Stimulated activated CD4-positive, alpha-beta T cell treated with anti-CD3 and anti-CD28 coated beads, Interleukin-1b, Interleukin-23, amount 100 ng/mL, for 1 hour (primary cell): ENCODE measurements at places on chromosomes 5 and 9.
A peak's percentile ranks its signal among the peaks of the same experiment; 100 is the strongest.

GRCh38 chr5:162496100-162496808, 428.7 kb downstream of the GABRG2 start:
- DNase-seq, result no peak

DNA sequence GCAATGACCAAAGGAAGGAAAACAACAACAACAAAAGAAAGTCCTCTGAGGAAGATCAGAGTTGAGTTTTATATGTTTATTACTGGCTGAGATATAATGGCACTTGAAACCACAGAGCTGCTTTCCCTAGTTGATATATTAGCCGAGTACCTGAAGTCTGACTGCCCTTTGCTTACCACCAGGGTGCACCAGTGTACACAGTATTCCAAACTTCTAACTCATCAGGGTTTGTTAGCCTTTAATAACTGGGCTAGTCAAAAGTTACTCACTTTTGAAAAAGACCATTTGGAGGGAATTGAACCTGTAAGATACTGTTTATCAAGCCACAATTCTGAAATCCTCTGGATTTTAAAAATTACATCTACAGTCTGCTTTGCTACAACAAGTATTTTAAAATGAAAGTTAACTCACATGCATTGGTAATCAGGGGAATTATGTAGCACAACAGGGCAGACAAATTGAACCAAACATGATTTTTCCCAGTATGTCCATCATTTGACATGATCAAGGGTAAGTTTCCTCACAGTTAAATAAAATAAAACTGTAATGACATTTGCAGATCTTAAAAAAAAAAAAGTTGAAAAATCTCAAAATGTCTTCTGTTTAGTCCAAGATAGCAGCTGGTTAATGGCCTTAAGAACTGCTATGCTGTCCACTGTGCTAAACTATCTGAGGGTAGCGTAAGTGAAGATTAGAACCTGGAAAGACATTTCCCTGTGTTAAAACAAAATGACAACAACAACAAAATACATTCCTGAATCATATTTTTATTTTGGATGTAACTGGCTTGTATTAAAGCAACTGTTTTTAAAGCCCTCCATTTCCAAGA, 57.3 kb upstream of the C6 start:
- no peak for DNase-seq

GRCh38 chr5:124444147-124444775, 302.2 kb downstream of the ZNF608 start:
- DNase-seq, result no peak

DNA sequence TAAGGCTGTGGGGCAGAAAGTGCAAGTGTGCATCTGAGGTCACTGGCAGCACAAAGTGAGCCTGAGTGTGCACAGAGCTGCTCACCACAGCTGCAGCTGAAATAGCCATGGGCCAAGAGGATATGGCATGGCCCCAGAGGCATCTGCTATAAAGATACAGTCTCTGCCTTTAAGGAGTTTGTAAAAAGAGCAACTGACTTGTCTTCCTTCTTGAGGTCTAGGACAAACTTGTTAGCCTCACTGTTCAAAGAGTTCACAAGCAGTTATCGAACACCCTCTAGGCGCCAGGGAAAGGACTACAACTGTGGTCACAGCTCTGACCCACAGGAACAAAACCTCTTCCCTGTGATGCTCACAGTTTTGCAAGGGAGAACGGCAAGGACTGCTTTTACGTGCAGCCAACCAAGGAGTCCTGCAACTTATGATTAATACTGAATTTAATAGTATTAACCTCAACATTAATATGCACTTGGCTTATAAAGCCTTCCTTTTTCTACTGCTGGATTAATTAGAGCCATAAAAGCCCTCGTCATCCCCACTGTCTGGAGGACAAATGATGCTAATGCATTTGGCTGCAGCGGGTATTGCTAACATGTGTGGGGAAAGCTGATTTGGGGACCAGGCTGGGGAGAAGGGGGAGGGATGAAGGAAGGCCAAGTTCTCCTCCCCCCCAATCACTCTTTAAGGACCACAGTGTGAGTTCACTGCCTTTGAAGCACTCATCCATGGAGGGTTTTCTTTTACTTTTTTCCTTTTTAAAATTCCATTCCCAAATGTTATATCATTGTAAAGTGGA, 189.8 kb upstream of the TRIM32 start:
- no peak for DNase-seq

GRCh38 chr9:136759436-136760325, 1.6 kb upstream of the LCN8 start:
- DNase-seq, result no peak

GRCh38 chr9:137380606-137381005, 42.4 kb downstream of the EXD3 start:
- DNase-seq, result no peak

- DNase-seq, result no peak
Measured at GRCh38 chr9:32867601-32868204, 84.4 kb downstream of the TMEM215 start.

GRCh38 chr5:107235167-107235566, 435.6 kb downstream of the EFNA5 start:
- no peak for DNase-seq

GRCh38 chr9:4618700-4619099, 43.4 kb upstream of the PLPP6 start:
- no peak for DNase-seq

- DNase-seq, result no peak
Measured at GRCh38 chr5:134268019-134268601, 42.2 kb upstream of the PPP2CA start.

DNA sequence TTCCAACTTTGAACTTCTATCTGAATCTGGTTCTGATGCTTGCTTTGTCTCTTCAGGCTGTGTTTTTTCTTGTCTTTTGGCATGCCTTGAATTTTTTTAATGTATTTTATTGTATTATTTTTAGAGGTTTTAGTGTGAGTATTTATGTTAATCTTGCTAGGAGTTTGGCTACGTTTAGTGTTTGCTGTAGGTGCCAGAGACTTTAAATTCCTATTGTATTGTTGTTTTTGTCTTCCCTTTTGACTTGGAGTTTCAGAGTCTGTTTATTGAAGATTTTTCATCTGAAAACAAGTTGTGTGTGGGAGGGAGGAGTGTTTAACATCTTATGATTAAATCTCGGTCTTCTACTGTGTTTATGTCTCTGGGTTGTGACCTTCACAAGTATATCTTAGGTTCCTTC, 956.8 kb downstream of the TLE1 start:
- DNase-seq, result no peak

- DNase-seq, result no peak
Measured at GRCh38 chr5:34674187-34674586, 18.1 kb downstream of the RAI14 start.

GRCh38 chr5:53478411-53479044, 1.9 kb upstream of the FST start:
- DNase-seq, result no peak

- DNase-seq, result no peak
Measured at GRCh38 chr5:1853531-1853930, 29.2 kb downstream of the IRX4 start.

- DNase-seq, result no peak
Measured at GRCh38 chr9:85715587-85715986, 26.2 kb downstream of the AGTPBP1 start.

- no peak for DNase-seq
Measured at GRCh38 chr5:74647096-74647495, 6.6 kb upstream of the ENC1 start.

DNA sequence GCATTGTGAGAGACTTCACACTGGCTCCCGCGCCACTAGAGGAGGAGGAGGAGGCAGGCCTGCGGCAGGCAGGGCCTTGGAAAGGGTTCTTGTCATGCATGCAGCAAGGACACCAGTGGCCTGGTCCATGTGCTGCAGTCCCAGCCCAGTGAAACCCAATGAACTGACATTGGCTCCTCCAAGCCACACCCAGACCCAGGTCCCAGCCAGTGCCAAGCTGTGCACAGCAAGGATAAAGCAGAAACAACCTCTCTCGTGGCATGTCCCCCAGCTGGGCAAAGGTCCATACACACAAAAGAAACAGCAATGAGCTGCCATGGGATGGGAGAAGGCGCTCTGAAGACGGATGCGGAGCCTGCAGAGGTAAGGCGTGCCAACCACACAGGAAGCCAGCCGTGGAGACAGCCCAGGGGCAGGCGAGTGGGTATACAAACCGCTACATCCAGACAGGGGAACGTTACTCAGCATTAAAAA, 89.2 kb downstream of the SEMA4D start:
- DNase-seq, result peak; percentile 50

GRCh38 chr5:76723906-76724305, 8.0 kb downstream of the F2R start:
- DNase-seq, result no peak

DNA sequence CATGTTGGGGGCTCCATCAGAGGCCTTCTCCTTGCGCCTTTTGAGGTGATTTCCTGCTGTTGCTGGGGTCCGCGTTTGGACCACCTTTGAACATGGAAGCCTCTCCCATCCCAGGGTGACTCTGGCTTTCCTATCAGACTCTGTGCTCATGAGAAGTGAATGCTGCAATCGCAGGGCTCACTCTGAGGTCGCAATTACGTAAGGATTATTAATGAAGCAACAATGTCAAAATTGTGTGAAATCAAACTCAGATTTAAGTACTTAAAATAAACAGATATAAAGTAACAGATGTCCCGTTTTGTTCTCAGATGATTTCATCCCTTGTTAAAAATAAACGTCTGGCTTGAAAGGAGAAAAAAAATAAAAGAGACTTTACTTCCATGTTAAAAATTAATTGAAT, 634.2 kb downstream of the BNC2 start:
- DNase-seq, result no peak

DNA sequence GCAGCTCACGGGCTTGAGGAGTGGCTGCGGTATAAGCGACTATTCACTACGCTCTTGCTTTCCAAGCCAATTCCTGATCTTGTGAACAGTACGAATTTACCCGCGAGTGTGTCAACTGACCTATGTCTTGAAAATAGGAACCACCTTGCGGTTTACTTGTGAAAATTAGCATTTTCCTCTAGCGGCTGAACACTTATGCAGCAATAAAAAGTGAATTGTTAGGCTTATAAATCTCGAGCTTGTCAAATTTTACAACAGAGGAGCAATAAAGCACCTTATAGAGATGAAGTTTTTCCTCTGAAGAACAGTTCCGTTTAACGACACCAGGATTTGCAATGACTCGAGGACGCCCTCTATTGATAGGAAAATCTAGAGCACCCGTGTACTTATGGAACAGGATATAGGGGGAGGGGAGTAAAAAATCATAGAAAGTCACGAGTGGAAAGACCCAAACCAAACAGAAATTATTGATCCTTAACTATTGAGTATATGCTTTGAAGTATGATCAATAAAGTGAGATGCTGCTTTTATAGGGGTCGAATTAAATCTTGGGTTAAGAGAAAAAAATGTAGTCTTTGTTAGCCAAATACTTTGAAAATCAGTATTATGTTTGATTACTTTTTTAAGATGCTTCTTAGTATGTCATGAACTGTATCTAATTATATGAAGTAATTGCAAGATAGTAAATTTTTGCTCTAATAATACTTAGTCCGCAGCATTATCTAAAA, 1.9 kb upstream of the RGMB start:
- no peak for DNase-seq

GRCh38 chr5:14355391-14355790, 212.2 kb downstream of the TRIO start:
- no peak for DNase-seq

DNA sequence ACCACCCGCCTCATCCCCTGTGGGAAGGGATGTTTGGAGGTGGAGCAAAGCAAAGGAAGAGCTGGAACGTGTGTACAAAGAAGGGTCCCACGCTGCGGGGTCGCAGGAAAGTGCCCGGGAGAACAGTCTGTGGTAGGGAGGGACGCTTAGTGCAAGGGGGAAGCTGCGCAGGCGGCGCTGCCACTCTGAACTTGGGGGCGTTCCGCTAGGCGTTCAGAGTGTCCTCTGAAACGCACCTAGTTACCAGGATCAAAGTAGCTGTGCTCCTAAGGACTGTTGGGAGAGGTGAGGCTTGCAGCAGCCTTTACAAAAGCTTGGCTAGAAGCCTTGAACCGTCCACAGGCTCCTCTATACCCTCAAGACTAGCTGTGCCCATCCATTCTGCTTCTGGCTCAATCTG, 29.3 kb upstream of the PDE8B start:
- DNase-seq, result no peak

DNA sequence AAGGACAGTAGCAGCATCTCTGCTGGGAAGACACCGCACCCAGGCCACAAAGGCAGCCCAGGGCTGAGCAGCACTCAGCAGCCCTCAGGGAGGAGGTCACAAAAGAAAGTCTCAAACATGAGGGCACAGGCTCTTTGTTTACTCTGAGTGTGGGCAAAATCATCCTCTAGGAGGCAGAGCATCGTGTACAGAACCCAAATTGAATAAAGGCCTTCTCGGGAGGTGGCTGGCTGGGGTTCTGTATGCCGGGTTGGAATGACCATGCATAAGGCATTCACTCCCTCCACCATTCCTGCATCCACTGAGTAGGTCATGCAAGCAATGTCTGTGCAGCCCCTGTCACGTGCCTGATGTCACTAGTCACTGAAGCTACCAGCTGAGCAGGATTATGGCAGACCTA, 412.8 kb downstream of the SPOCK1 start:
- no peak for DNase-seq

- DNase-seq, result no peak
Measured at GRCh38 chr5:142014911-142015584, 2.2 kb upstream of the GNPDA1 start.

DNA sequence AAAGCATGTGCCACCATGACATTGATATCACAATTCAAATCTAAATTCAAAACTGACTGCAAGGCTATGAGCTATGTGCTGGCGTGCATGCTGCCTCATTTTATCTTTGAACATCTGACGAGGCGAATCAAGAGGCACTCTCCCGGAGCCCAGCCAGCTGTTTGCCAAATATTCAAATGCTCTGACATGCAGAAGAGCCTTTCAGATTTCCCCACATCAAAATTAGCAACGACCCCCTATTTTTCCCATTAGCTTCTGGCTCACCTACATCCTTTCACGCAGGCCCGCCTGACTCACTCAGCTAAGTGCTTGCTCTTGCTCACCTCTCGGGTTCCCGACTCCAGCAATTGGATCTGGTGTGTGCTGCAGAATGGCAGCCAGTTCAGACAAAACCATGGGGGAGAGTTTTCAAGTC, 159.0 kb downstream of the NR2F1-AS1 start:
- no peak for DNase-seq

GRCh38 chr9:105127863-105128220, 116.6 kb upstream of the SLC44A1 start:
- DNase-seq, result no peak

- no peak for DNase-seq
Measured at GRCh38 chr9:76213751-76214150, 180.5 kb downstream of the RFK start.

DNA sequence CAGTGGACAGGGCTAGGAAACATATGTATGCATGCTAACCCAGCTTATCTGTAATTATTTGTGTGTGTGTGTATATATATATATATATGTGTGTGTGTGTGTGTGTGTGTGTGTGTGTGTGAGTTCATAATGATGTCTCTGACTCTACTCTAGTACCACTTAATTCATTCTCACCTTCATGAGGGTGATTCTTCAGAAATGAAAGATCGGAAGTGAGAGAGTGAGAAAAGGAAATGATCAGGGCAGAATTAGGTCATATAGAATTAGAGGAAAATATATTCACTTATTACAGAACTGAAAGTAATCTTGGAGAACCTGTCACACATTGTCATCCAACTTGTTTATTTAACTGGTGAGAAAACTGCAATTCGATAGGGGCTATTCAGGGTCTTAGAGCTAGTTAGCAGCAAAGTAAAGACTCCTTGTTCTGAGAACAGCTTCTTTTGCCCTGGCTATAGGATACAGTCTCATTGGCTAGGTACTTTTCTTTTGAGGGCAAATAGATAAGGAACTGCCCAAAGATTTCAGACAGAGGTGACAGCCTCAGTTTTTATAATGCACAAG, 58.8 kb downstream of the C9orf153 start:
- no peak for DNase-seq

- no peak for DNase-seq
Measured at GRCh38 chr5:76691467-76692273, 24.3 kb upstream of the F2R start.
